ENCODE measurements at places on chromosomes 16 and 17.

GRCh38 chr17:1865252-1866037 is 35.6 kb downstream of the RPA1 start:
- ATAC-seq = no peak

- ATAC-seq = no peak
These were observed 32.1 kb upstream of the CDH3 start for GRCh38 chr16:68612996-68613395.

DNA sequence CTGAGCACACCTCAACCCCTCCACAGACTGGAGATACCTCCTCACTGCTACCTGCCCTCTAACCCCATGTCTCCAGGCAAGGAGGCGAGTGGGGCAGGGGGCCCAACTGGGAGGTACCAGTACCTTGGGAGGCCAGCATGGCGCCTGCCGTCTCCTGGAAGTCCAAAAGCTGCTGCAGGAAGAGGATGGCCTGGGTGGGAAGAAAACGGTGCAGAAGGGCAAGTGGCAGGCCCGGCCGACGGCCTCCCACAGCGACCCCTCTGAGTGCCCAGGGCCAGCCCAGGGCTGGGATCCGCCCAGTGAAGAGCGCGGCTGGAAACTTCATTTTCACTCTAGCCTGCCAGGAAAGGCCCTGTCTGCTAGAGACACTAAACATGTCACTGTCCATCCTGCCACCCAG is 8.5 kb downstream of the ZACN start:
- no peak for ATAC-seq

DNA sequence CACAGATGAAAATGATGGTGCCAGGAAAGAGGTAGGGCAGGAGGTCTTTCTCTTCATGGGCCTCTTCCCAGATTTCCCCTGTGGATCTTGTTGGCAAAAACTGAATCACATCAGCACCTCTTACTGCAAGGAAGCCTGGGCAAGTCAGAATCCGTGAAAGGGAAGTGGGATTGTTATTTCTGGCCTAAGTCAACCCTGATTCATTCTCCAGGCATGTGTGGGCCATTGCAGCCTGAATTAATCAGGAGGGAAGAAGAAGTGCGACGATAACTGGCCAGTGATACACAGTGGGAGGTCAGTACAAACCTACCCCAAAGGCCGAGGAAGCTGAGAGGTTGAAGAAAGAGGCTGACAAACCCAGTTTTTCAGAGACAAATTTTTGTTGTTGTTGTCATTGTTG is 17.9 kb upstream of the NSMCE1 start:
- no peak for ATAC-seq

- ATAC-seq = peak; percentile 59
These were observed at the start of gene ADAM11 for GRCh38 chr17:44758414-44759085. Gene ADAM11, plus strand, starts transcription at chr17:44758988. Its CDS starts 212 bp downstream, at chr17:44759200.

DNA sequence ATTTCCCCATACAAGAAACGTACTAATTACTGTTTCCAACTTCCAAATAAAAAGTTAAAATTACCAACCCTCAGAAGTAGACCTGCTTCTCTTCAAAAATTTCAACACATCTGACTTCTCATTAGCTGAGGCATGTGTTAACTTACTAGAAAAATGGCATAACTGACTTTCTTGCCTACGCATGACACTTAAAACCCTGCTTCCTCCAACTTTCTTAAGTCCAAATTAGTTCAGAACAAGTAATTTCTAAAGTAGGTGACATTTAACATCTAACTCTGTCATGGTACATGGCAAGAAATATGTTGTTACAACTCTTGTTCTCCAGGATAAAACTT is 6.7 kb downstream of the USP7 start:
- no peak for ATAC-seq

- no peak for ATAC-seq
These were observed 455.2 kb upstream of the DYNLRB2 start for GRCh38 chr16:80085606-80086005.

- no peak for ATAC-seq
These were observed 92.9 kb downstream of the ENGASE start for GRCh38 chr17:79167486-79167885.

DNA sequence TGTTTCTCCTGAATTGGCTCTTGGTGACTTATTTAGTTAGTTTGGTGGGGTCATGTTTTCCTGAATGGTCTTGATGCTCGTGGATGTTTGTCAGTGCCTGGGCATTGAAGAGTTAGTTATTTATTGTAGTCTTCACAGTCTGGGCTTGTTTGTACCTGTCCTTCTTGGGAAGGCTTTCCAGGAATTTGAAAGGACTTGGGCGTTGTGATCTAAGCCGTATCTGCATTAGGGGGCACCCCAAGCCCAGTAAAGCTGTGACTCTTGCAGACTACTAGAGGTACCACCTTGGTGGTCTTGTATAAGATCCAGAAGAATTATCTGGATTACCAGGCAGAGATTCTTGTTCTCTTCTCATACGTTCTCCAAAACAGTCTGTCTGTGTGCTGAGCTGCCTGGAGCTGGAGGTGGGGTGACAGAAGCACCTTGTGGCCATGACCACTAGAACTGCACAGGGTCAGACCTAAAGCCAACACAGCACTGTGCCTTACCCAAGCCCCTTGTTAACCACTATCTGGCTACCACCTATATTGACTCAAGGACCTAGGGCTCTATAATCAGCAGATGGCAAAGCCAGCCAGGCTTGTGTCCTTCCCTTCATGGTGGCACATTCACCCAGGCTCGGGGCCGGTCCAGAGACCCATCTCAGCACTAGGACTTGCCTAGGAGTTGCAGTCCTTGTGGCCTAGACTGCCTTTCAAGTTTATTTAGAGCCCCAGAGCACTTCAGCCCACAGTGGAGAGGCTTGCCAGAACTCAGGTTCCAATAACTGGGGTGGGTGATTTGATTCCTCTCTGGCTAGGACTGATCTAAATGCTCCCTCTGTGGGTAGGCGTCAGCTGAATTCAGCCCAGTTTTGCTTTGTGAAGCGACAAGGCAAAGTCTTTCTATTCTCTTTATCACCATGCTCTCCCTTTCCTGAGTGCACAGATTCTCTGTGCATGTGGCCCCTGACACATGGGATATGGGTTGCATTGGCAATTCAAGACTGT is 11.0 kb downstream of the RNF135 start:
- ATAC-seq = no peak

DNA sequence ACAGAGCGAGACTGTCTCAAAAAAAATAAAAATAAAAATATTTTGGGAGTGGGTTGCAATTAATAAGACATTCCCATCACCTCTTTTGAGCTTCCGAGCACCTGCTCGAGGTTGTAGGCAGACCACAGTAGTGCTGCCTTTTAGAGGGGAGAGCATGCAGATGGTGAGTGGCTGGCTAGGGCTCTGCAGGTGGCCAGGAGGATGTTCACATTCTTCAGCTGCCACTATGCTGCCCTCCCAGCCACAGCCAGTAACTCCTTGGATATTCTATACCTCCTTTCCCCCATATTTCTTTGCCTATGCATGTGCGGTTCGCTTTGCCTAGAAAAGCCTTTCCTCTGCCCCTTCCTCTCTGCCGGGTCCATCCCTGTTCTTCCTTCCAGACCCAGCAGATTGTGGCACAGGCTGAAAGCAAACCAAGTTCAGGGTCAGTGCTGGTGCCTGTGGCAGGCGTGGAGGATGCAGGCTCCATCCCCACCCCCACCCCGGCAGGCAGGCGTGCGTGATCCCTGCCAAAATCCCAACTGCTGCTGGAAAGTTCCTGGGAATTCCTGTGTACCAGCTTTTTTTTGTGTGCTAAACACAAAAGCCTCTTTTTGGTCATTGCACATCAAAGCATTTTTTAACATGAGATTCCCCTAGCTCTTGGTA is 33.8 kb upstream of the CMIP start:
- no peak for ATAC-seq

DNA sequence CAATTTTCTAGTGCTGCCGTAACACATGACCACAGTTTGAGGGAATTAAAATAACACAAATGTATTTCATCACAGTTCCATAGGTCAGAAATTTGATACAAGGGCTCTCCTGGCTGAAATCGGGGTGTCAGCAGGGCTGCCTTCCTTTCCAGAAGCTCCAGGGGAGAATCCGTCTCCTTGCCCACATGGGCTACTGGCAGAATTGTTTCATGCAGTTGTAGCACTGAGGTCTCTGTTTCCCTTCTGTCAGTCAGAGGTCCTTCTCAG is 20.5 kb downstream of the EIF4A3 start:
- ATAC-seq = no peak

GRCh38 chr16:11835891-11836649 is 15.3 kb downstream of the RSL1D1 start:
- no peak for ATAC-seq

DNA sequence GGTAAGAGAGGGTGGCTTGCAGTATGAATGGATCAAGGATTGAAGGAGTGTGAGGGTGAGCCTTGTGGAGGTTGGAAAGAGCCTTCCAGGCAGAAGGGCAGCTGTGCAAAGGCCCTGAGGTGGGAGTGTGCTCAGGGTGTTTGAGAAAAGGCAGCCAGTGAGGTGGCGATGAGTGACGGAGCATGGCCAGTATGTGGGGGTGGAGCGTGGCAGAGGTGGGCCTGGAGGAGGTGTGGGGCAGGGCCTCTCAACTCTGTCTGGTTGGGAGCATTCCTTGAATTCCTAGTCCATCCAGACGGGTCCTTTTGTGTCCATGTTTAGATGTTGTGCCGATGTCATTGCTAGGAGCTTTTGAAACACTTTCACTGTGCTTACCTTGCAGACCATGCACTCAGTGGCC is 51.3 kb downstream of the EPN2 start:
- no peak for ATAC-seq

GRCh38 chr16:13529193-13529982 is 390.6 kb upstream of the ERCC4 start:
- no peak for ATAC-seq

GRCh38 chr16:28204204-28204603 is 7.6 kb downstream of the XPO6 start:
- no peak for ATAC-seq

- no peak for ATAC-seq
These were observed 692 bp downstream of the PRR15L start for GRCh38 chr17:47956791-47957590.

- ATAC-seq = no peak
These were observed 56.0 kb downstream of the CYB561 start for GRCh38 chr17:63390090-63390489.

DNA sequence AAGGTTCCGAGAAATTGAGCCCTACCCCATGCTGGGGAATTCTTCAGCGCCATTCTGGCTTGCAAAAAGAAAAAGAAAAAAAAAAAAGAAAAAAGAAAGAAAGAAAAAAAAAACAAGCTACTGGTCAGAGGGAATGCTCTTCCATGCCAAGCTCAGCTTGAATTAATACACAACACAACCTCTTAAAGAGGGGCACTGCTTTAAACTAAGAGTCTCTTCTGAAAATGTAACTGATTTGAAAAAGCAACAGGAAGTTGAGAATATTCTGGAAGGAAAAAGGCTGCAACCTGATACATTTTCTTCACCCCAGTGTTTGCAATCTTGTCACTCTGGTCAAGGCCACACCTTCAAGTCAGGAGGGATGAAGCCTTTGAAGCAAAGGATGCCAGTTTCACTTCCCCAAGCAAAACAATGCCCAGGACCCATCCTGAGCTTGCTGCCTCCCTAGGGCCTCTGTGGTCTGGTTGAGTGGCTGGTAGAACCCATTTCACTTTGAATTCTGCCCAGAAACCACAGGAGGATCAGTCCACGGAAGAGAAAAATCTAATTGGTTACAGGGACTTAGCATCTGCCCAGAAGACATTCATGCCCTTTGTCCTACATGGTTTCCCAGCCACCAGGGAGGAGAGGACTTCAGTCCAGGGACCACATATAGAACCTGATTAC is 389.7 kb downstream of the SOX9 start:
- ATAC-seq = peak; percentile 81

DNA sequence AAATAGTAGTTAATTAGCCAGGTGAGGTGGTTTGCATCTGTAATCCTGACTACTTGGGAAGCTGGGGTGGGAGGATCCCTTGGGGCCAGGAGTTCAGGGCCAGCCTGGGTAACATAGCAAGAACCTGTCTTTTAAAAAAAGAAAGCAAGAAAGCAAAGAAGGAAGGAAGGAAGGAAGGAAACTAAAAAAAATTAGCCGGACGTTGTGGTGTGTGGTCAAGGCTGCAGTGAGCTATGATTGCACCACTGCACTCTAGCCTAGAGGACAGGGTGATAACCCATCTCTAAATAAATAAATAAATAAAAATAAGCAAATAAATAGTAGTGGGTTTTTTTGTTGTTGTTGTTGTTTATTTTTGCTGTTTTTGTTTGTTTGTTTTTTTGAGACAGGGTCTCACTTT is 39.3 kb upstream of the MAP2K6 start:
- no peak for ATAC-seq

- ATAC-seq = no peak
These were observed 47.1 kb downstream of the BCL7C start for GRCh38 chr16:30846649-30847402.

DNA sequence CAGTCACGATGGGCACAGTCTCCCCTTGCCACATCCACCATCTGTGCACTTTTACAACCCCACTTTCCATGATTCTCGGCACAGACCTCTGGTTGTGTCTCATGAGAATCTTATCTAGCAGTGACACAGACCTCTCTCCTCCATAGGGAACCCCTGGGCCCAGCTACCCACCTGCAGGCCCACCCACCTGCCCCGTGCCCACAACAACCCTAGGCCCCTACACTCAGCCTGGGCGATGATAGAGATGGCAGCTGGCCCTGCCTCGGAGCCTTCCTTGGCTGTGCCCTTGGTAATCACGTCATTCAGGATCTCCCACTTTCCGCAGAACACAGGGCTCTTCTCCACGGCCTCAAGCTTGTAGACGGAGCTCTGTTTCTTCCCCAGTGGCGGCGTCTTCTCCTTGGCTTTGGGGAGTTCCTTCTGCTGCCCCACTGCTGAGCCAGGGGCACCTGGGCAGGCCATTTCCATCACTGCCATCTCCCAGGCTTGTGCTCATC is 26.5 kb downstream of the MAP3K14 start:
- ATAC-seq = no peak

GRCh38 chr17:46832945-46833839 is 14.7 kb upstream of the WNT3 start:
- ATAC-seq = no peak

DNA sequence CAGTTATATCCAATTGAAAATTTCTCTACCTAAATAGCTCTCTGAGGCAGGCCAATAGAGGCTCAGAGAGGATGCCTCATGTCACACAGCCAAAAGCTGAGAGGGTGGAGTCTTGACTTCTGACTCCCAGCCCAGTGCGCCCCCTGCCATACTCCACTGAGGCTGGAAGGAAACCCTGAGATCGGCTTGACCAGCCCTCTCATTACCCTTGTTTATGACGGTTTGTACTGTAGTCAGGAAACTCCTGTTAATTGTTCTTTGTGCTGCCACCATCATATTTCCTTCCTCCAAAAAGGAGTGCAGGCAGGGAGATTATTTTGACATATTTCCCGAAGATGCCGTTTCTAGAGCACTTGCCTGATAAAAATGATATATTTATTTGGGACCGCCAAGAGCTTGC is 107.9 kb downstream of the AIPL1 start:
- ATAC-seq = no peak

- ATAC-seq = no peak
These were observed 109.5 kb downstream of the CDH8 start for GRCh38 chr16:61926766-61927165.

DNA sequence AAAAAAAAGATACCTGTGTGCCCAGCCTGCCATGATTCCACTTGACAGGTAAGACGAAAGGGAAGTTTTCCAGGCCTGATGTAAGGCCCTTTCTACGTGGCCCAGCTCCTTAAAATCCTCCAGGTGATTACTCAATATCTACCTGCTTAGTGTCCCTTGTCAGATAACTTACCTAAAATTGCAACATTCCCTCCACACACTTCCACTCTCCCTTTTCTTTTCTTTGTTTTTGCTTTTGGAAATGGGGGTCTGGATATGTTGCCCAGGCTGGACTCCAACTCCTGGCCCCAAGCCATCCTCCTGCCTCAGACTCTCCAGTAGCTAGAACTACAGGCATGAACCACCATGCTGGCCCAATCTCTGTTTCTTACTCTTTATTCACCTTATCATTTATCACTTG is 7.2 kb upstream of the PLXDC1 start:
- ATAC-seq = no peak

- ATAC-seq = no peak
These were observed 29.4 kb upstream of the PMFBP1 start for GRCh38 chr16:72201387-72201786.
